ENCODE measurements at places on chromosomes 5 and 9. TPM values are rescaled to one million over a fixed set of nuclear protein-coding genes. Genes with fewer than 3 reads are reported as not detected.
A peak's percentile ranks its signal among the peaks of the same experiment; 100 is the strongest.

DNA sequence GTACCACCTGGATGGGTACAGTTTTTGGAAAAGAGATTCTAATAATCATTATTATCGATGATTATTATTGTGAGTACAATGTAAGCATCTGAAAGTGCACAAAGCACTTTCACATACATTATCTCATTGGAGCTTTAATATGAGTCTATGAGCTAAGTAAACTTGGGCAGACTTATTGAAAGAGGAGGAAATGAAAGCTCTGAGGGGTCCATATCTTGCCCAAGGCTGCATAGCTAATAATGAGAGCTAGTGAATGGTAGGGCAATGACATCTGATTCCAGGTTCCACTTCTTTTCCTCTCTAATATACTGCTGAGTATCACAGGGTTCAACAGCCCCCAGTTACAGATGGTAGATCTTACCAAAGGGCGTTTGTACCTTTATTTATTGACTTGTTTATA, 26.1 kb downstream of the TIMD4 start:
- no peak overlapping the region for H3K27ac ChIP-seq
- no peaks in the 10 kb centered on the region for H3K4me1 ChIP-seq
- H3K27me3 ChIP-seq: no peaks in the 10 kb centered on the region

- DNase-seq: no peak
- H3K27me3 ChIP-seq: no peaks in the 10 kb centered on the region
- no peak overlapping the region for H3K27ac ChIP-seq
- H3K4me3 ChIP-seq: no peak overlapping the region
Measured at GRCh38 chr9:12954441-12954840, 179.6 kb downstream of the LURAP1L start.

The SLC27A6 gene
- not detected for total RNA-seq

The TAF11L5 gene
- total RNA-seq: not detected

GRCh38 chr5:1959725-1960581, 77.2 kb upstream of the IRX4 start:
- no peak for DNase-seq
- H3K36me3 ChIP-seq: no peaks in the 10 kb centered on the region
- H3K27me3 ChIP-seq: peaks cover 30% of the 10 kb centered on the region
- H3K27ac ChIP-seq: no peak overlapping the region
- H3K4me3 ChIP-seq: no peak overlapping the region

The CDC25C gene
- total RNA-seq: 13.8 TPM

- peak overlapping the region; percentile 90 for H3K4me3 ChIP-seq
- H3K27me3 ChIP-seq: no peaks in the 10 kb centered on the region
- H3K36me3 ChIP-seq: no peaks in the 10 kb centered on the region
- no peak for DNase-seq
- H3K27ac ChIP-seq: no peak overlapping the region
- H3K4me1 ChIP-seq: peaks cover 5% of the 10 kb centered on the region
Measured at GRCh38 chr5:72107901-72108201, 576 bp downstream of the MAP1B start.

- no peaks in the 10 kb centered on the region for H3K27me3 ChIP-seq
- H3K4me3 ChIP-seq: no peak overlapping the region
- no peaks in the 10 kb centered on the region for H3K36me3 ChIP-seq
- DNase-seq: no peak
- H3K27ac ChIP-seq: no peak overlapping the region
- no peaks in the 10 kb centered on the region for H3K4me1 ChIP-seq
Measured at GRCh38 chr5:99368726-99369125, 439.9 kb upstream of the CHD1 start.

The ITK gene
- 0.58 TPM for total RNA-seq

GRCh38 chr5:2012885-2013284, 130.2 kb upstream of the IRX4 start:
- H3K4me1 ChIP-seq: no peaks in the 10 kb centered on the region
- H3K36me3 ChIP-seq: no peaks in the 10 kb centered on the region
- H3K27ac ChIP-seq: no peak overlapping the region
- H3K4me3 ChIP-seq: no peak overlapping the region
- DNase-seq: no peak

The ANKRD31 gene
- 0.26 TPM for total RNA-seq

The ZBTB5 gene
- total RNA-seq: 6.4 TPM

- H3K27me3 ChIP-seq: no peaks in the 10 kb centered on the region
- H3K36me3 ChIP-seq: no peaks in the 10 kb centered on the region
- H3K4me3 ChIP-seq: no peak overlapping the region
- no peak overlapping the region for H3K27ac ChIP-seq
Measured at GRCh38 chr9:112180387-112180881, 5.3 kb upstream of the SUSD1 start.

DNA sequence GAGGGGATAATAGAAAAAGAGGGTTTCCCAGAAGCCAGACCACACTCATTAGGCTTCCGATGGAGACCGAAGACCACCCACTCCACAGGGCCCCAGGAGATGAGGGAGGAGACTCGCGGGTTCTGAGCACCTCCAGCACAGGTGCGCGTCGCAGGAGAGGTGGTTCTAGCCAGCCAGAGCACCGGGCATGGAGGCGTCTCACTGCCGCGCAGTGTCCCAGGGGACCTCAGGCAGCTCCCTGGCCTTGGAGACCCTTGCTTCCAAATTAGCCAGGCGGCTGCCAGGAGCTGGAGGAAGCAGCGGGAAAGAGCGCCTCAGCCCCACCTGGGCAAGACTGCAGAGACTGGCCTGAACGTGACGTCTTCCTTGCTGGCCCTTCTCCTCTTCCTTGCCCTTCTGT, 115.4 kb upstream of the FBXL7 start:
- no peak overlapping the region for H3K4me3 ChIP-seq
- H3K27ac ChIP-seq: no peak overlapping the region
- no peaks in the 10 kb centered on the region for H3K36me3 ChIP-seq
- no peaks in the 10 kb centered on the region for H3K4me1 ChIP-seq

DNA sequence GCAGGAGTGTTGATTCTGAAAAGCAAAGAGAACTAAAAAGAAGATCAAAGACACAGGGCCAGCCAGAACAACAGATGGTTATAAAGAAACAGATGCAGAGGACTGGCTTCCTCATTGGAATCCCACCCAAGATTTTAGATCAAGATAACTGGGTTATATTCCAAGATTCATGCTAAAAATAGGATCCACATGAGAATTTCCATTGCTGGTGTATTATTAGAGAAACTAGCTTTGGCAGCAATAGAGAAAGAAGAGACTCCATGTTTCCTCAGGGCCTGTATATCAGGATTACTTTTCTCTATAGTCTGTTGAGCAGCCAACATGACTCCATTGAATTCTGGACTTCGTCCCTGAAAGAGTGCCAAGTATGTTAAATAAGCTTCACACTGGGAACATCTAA, 367.3 kb downstream of the TUSC1 start:
- no peaks in the 10 kb centered on the region for H3K36me3 ChIP-seq
- DNase-seq: no peak
- no peak overlapping the region for H3K4me3 ChIP-seq
- no peaks in the 10 kb centered on the region for H3K27me3 ChIP-seq
- H3K27ac ChIP-seq: no peak overlapping the region

DNA sequence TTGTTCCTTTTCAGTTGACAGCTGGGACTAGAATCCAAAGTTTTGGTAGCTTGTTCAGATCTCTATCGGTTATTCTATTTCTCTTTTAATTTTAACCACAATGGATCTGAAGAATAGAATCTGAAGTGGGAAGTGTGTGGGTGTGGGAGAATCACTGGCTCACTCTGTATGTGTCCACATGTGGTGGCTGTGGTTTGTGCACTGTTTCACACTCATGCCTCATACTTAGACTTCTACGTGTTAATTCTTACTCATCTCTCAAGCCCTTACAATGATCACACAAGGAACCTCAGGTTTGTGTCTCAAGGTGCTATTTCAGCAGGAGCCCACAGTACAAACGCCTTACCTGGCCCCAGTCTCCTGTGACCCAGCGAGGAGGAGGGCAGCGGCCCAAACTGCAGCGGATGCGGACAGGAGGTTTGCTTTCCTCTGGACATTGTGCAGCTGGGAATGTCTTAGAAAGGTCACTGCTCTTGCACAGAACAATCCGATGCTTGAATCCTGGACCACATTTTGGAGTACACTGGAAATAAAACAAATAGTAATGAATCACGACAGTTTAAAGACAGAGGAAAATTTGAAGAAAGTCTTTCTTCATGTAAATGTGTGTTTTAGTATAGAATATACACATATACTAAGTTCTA, 309.1 kb downstream of the ADAMTS6 start:
- no peak overlapping the region for H3K27ac ChIP-seq
- H3K4me3 ChIP-seq: no peak overlapping the region
- H3K27me3 ChIP-seq: no peaks in the 10 kb centered on the region
- no peaks in the 10 kb centered on the region for H3K36me3 ChIP-seq
- no peaks in the 10 kb centered on the region for H3K4me1 ChIP-seq
- DNase-seq: no peak

The PCDHB15 gene
- not detected for total RNA-seq

The SLC24A2 gene
- not detected for total RNA-seq

GRCh38 chr9:29830821-29831220, 2257.5 kb upstream of the C9orf72 start:
- H3K27ac ChIP-seq: no peak overlapping the region
- no peaks in the 10 kb centered on the region for H3K27me3 ChIP-seq
- DNase-seq: peak; percentile 52
- no peak overlapping the region for H3K4me3 ChIP-seq
- no peaks in the 10 kb centered on the region for H3K36me3 ChIP-seq

The LCN1 gene
- total RNA-seq: not detected

DNA sequence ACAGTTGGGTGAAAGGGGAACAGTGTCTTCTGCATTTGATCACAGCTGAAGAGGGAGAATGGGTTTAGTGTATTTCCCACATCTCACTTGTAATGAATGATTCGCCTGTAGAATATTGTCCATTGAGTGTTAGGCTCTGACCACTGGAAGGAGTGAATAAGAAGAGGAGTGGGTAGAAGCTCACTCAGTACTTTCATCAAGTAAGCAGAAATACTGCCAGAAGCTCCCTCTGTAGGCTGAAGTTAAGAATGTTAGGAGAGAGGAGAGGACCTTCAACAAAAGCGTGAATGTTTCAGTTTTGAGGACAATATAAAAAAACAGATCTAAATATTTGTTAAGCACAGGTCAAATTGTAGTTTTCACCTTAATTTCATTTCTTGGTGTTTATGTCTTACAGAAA, 27.5 kb downstream of the FSD1L start:
- H3K4me3 ChIP-seq: no peak overlapping the region
- no peaks in the 10 kb centered on the region for H3K4me1 ChIP-seq
- H3K27me3 ChIP-seq: no peaks in the 10 kb centered on the region
- H3K36me3 ChIP-seq: no peaks in the 10 kb centered on the region
- DNase-seq: peak; percentile 30
- H3K27ac ChIP-seq: no peak overlapping the region

DNA sequence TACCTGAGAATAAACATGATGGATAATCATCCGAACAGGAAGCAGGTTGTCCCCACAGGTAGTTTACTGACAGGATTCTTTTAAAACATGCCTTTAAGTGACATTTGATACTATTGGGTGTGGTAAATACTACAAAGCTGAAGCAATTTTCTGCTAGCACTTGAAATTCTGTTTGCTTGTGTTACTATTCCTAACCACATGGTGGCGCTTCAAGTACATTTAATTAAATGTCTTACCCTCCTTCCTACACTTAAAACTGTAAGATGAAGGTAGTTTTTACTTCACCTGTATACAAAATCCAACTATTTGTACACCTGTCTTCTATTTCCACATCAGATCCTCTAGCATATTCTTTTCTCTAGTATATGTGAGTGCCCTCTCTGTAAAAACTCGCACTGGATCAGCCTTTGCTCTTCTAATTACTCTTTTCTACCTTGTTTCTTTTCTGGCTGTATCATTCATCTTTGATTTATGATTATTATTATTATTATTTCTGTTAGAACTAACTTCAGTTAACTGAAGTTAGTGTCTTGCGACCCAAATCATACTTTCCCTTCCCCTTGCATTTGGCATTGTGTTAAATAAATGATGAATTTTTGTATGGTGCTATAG, 18.4 kb downstream of the SLC25A46 start:
- H3K27me3 ChIP-seq: no peaks in the 10 kb centered on the region
- no peak overlapping the region for H3K4me3 ChIP-seq
- no peak overlapping the region for H3K27ac ChIP-seq
- peaks cover 5% of the 10 kb centered on the region for H3K4me1 ChIP-seq
- peak; percentile 84 for DNase-seq

GRCh38 chr9:6956879-6957278, 199.1 kb downstream of the KDM4C start:
- H3K27me3 ChIP-seq: no peaks in the 10 kb centered on the region
- no peak overlapping the region for H3K4me3 ChIP-seq
- H3K27ac ChIP-seq: no peak overlapping the region
- no peak for DNase-seq

The RMRP gene
- total RNA-seq: 23,421 TPM

The GCNT1 gene
- total RNA-seq: 0.29 TPM

DNA sequence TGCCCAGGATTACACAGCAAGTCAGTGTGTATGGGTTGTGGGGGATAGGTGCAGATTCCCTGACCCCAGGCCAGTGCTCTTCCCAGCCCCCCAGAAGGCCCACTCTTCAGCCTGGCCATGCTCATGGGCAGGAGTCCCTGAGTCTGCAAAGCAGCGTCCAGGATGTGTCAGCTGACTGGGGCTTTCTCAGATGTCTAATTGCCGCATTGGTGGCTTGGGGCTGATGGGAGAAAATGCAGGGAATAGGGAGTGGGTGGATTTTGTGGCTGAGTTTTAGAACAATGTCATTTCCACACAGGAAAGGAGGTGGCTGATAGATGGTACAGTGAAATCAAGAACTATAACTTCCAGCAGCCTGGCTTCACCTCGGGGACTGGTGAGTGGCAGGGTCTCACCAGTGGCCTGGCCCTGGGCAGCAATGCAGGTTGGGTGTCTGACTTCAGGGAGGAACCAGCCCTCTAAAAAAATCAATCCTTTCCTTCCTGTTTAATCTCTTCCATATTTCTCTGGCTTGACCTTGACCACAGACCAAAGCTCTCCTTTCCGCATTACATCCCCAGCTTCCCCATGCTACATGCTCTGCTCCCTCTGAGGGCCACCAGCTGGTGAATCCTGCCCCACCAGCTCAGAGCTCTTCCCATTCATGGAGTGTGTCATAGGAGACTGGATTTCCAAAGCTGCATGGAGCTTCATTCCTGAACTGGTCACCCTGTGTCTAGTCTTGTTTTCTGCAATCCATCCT, 14.2 kb downstream of the GLIPR2 start:
- H3K4me1 ChIP-seq: peaks cover 28% of the 10 kb centered on the region
- H3K27ac ChIP-seq: no peak overlapping the region
- no peaks in the 10 kb centered on the region for H3K36me3 ChIP-seq
- no peak overlapping the region for H3K4me3 ChIP-seq
- H3K27me3 ChIP-seq: no peaks in the 10 kb centered on the region

GRCh38 chr5:142280066-142281007, 44.5 kb downstream of the SPRY4 start:
- H3K27ac ChIP-seq: no peak overlapping the region
- H3K4me1 ChIP-seq: no peaks in the 10 kb centered on the region
- no peak overlapping the region for H3K4me3 ChIP-seq

DNA sequence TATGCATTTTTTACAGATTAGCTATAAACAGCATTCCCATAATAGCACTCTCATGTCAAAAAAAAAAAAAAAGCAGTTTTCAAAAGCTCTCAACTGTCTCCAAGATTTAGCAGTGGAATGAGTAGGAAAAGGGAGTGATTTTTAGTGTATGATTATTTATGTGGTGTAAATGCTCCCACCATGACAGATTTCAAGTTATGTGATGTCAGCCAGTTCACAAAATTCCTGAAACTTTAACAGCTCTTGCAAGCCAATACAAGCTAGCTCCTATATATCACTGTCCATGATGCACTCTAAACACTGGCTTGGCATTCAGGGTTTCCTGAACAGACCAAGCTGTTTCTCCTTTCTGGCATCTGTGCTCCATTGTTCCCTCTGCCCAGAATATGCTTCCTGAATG, 7.9 kb upstream of the ANKDD1B start:
- no peak overlapping the region for H3K27ac ChIP-seq
- no peaks in the 10 kb centered on the region for H3K27me3 ChIP-seq
- no peak overlapping the region for H3K4me3 ChIP-seq
- H3K4me1 ChIP-seq: peaks cover 14% of the 10 kb centered on the region
- DNase-seq: no peak

The ZNF79 gene
- total RNA-seq: 5.8 TPM

Measured in PC-3 (cell line).